ENCODE measurements at places on chromosomes 12 and 14.

- no peak for DNase-seq
Observed at GRCh38 chr14:103216857-103217256, 93.6 kb downstream of the TNFAIP2 start.

DNA sequence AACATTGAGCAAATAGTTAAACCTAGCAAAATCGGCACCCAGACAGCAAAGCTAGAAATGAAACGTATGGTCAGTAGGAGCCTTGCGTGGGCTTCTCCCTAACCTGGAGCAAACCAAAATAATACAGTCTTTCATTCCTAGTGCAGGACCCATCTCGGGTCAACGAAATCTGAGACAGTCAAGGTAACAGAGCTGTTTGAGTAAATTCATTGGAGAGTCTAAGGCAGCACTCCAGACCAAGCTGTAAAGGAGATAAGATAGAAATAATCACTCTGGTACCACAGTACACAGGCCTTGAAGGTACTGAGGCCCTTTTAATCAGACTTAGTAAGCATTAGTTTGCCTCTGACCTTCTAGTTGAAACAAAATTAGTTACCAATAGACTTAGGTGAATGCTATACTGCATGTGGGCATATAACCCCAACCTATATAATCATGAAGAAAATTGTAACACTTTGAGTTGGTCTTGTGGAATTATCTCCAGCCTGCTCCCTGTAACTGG lies 54.4 kb upstream of the BICD1 start:
- DNase-seq: no peak

DNA sequence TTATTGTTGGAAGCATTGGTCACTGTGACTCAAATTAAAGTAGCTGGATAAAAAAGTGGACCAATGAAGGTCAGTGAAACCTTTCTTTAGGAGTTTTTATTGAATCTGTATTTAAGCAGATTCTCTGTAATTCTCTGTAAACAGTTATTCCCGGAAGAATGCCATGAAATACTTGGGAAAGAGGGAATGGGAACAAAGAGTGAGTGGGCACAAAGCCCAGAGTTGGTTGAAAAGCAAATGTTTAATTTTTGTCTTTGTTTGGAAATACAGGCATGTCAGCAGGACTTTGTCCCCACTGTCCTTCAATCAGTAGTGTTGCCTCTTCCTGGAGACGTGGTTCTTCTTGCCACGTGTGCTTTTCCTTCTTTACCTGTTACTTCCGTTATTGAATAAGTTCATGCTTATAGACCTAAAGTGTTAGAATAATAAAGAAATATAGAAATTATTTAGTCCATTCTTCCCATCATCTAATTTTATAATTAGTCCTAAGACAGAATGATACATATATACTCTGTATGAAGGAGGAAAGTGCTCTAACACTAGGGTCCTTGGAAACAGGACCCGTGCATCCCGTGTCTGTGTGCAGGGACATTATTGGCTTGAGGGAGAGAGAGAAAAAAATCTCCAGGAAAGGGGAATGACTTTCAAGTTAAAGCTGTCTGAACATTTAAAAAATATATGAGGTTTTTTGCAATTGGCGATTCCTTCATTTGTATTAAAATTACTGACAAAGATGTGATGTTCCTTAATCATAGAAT lies 2.0 kb upstream of the ANG start:
- DNase-seq: no peak

DNA sequence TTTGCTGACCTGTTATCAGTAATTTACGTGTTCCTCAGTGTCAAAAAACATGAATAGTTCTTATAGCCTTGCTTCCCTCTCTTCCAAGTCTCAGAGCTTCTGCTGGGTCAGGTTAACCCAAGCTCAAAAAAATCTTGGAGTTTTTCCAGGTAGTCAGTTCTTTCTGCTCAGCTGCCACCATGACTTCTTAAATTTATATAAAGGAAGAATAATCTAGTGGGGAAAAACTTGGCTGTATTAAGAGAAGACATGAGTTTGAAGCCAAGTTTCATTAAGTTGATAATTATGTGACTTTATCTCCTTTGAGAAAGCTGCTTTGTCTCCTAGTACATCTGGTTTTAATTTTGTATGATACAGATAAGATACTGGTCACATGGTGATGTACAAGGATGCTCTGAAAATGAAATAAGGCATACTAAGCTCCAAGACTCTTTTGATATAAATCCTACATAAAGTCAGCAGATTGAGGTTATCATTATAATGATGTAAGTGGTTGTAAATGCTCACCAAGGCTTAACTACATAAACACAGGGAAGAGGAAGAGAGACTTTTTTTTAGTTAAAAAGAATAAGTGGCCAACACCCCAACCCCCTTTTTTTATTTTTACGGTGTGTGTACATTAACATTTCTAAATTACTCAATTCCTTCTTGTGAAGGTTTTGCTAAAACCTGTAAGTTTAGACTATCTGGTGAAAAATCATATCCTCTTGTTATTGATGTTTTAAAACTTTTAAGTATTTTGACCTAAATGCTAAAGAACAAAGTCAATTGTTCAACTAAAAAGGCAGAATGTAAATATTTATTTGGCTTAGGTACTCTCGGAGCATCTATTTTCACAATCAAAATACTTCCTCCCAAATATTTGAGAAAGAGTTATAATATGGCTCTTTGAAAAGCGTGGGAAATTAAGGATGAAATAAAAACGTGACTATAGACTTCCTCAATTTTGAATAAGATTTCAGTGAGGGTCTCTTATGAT lies 84.1 kb upstream of the SLC38A2 start:
- DNase-seq: no peak

GRCh38 chr12:71075743-71076142 lies 82.1 kb downstream of the TSPAN8 start:
- no peak for DNase-seq

GRCh38 chr12:70960484-70960883 lies 39.9 kb upstream of the PTPRR start:
- DNase-seq: no peak

DNA sequence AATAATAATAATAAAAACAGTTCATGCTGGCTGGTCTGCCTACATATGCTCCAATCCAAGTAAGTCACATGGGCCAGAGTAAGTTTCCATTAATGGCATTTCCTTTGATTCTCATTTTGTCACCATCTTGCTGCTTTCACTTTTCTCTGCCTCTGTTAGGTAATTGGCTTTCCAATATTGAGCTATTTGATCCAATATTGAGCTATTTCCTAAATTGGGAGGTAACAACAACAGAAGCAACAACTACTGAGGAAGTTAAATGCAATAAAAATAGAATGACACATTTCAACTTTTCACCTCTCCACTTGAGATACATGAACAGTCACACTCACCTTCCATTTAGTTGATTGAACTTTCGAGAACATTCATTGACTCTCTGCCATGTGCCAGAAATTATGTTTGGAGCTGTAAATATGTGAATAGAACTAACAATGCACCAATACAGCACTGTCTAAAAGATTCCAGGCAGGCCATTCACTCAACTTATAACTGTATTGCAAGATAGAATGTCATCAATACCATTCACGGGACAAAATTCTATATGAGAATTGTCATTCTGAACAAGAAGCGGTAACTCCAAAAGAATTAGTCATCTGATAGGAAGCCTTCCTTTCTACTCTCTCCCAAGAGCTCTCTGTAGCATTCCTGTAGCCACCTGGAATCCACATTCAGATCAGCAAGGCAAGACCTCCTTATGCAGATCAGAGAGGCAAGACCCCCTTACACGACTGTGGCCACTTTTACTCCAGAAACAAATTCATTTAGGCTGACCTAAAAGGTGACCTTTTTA lies 136.4 kb downstream of the PHLDA1 start:
- DNase-seq: no peak

GRCh38 chr14:87081004-87081403 lies 912.0 kb downstream of the GALC start:
- no peak for DNase-seq

DNA sequence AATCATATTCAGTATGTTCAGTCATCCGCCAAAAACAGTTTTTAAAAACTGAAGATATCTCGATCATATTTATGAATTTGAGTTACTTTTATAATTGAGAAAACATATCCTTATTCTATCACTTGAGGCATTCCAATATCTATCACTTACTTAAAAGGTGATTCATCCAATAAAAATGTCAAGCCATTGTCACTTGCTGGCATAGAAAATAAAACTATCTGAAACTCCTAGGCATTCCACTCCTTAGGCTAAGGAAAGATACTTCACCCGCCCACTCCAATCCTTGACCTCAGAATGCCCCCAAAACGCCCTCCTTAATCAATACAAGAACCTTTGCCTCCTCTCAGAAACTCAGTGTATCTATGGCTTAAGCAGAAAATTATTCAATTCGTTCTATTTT lies 51.3 kb upstream of the AMIGO2 start:
- no peak for DNase-seq

- no peak for DNase-seq
Observed at GRCh38 chr12:45974171-45974719, 16.1 kb downstream of the SCAF11 start.

DNA sequence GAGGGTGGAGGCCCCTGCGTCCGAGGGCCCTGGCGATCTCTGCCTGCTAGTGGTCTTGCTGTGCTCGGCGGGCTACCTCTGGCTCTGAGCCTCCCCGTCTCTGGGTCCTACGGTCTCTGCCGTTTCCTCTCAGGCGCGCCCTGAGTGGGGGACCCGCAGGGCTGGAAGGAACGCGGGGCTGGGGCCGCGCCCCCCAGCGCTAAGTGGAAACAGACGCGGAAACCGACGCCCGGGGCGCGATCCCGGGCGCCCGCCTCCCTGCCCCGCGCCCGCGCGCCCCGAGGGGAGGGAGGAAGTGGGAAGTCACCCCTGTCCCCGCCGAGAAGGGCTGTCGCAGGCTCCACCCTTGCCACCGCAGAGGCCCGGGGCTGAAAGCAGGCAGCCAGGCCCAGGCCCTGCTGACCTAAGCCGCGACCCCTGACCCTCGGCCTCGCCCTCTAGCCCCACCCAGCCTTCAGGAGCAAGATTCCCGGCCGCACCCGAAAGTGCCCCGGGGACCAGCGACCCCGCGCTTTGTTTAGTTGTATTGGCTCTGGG lies 831 bp downstream of the CRIP1 start:
- DNase-seq: no peak

GRCh38 chr12:64714551-64714968 lies 44.6 kb downstream of the GNS start:
- DNase-seq: no peak

- no peak for DNase-seq
Observed at GRCh38 chr14:104887623-104888488, 22.8 kb downstream of the CEP170B start.

- DNase-seq: no peak
Observed at GRCh38 chr12:123106640-123107359, 44.1 kb downstream of the PITPNM2 start.

- no peak for DNase-seq
Observed at GRCh38 chr14:70731447-70732239, 77.7 kb downstream of the MAP3K9 start.

DNA sequence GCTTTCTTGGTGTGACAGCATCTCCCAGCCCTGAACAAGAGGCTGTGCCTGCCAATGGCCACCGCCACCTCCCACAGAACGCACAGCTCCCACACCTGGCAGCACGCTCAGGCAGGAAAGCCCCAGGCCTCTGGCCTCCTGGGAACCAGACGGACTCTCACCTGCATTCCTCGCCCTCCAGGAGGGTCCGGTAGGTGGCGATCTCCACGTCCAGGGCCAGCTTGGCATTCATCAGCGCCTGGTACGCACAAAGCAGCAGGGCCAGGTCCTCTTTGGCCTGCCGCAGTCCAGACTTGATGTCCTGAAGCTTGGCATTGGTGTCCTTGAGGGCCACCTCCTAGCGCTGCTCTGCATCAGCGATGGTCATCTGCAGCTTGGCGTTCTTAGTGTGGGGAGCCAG lies 12.1 kb upstream of the KRT77 start:
- no peak for DNase-seq

Data from GM12891 (cell line).